ENCODE measurements at places on chromosomes 13 and 19.

- DNase-seq: peak; percentile 66
Observed at GRCh38 chr19:3606690-3607289, at the start of gene TBXA2R. TBXA2R (minus strand) TSS chr19:3606875; CDS start chr19:3600634, 6,241 bp downstream.

DNA sequence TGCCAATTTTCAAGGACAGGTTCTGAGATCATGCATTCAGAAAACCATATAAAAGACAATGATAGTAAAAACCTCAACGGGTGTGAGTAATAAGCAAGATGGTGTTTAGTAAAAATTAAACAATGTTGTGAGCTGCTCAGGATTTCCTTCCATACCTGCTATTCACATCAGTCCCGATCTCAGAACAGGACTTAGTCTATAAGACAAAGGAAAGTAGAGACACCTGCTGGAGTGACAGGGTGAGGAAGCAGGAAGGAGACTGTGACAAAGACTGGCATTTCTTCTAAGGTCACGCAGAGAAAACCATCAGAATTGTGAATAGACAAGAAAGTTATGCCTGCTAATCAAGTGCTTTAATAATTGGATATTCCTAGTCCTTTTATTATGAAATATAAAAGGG lies 648.0 kb downstream of the DACH1 start:
- DNase-seq: no peak

DNA sequence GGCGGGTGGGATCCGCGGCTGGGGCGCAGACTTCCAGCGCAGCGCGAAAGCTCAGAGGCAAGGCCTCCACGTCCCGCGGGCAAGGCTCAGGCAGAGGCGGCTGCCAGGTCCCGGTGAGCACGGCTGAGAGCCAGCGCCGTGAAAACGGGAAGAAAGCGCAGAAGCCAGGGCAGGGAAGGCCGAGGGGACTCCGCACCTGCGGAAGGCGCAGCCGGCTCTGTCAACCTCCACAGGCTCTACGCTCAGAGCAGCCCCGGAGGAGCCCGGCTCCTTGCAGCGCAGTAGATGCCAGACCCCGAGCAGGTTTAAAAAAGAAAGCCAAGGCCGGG lies 131.0 kb downstream of the RNF17 start:
- DNase-seq: no peak

DNA sequence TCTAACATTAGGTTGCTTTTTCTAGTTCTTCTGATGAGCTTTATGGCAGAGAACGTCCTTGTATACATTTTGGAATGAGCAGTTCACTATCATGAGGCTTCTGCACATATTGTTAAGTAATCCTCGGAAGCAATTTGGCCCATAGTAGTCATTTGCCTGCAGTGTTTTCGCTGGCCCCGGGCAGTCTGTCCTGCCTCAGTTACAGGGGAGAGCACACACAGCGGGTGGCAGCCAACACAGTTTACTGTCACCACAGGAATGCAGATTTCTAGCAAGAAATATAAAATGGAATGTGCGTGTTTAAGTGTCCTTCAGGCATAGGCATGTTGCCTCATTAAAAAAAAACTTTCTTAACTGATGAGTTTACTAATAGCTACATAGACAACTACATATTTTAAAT lies 71.5 kb upstream of the GJB6 start:
- peak; percentile 87 for DNase-seq

- peak; percentile 52 for DNase-seq
Observed at GRCh38 chr13:100434010-100434763, 154.4 kb downstream of the GGACT start.

DNA sequence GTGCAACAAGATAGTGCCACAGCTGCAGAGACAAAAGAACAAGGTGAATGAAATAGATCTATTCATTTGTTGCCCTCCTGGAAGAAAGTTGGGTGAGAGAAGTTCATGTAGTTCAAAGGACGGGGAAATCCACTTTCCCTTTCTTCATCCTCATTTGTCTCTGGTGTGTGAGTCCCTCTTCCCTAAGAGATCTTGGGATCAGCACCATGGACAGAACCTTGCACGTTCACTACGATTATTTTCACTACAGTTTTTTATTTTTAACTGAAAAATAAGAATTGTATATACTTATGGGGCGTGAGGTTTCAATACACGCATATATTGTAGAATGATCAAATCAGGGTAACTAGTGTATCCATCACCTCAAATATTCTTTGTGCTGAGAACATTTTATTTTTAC lies 29.2 kb downstream of the NLRP5 start:
- DNase-seq: no peak

GRCh38 chr13:28499609-28500008 lies 4.7 kb upstream of the FLT1 start:
- peak; percentile 68 for DNase-seq

DNA sequence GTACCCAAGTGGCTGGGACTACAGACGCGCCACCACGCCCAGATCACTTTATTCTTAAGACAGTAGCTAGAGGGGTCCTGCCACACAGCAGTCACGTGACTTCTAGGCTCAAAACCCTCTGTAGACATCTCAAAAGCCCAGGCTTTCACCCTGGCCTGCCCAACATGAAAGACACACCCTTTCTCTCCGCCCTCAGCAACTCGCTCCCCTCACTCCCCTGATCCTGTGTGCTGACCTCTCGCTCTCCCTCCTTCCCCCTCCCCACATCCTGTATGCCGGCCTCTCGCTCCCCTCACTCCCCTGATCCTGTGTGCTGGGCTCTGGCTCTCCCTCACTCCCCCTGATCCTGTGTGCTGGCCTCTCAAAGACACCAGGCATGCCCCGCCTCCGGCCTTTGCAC lies 77.4 kb downstream of the SLC15A1 start:
- DNase-seq: no peak

GRCh38 chr19:31553846-31554215 lies 204.6 kb upstream of the TSHZ3 start:
- no peak for DNase-seq

GRCh38 chr19:39671739-39672363 lies 16.1 kb downstream of the LGALS16 start:
- peak; percentile 11 for DNase-seq

DNA sequence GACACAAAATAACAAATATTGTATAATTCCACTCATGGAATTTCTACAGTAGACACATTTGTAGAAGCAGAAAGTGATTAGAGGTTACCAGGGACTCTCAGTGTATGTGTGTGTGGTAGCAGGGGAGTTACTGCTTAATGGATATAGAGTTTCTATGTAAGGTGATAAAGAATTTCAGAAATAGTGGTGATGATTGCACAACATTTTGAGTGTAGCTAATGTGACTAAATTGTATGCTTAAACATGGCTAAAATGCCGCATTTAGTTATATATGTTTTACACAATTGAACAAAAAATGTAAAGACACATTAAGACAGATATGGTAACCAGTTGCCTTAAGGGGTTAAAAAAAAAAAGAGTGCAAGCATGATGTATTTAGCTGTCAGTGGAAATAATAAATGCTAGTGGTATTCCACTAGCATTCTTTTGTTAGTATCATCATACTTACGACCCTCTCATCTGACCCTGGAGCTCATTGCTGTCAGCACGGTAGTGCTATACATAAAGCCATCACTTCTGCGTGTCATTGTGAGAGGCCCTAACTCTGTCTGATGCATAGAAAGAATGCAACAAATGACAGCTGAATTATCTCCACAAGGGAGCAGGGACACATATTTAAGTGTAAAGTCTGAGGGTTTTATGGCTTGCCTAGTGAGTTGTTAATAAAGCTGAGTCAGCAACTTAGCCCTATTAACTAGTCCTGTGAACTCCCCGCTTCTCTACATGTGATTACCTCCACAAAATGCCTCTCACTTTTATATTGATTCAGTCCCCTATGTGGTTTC lies 134.1 kb upstream of the RXFP2 start:
- DNase-seq: peak; percentile 42

DNA sequence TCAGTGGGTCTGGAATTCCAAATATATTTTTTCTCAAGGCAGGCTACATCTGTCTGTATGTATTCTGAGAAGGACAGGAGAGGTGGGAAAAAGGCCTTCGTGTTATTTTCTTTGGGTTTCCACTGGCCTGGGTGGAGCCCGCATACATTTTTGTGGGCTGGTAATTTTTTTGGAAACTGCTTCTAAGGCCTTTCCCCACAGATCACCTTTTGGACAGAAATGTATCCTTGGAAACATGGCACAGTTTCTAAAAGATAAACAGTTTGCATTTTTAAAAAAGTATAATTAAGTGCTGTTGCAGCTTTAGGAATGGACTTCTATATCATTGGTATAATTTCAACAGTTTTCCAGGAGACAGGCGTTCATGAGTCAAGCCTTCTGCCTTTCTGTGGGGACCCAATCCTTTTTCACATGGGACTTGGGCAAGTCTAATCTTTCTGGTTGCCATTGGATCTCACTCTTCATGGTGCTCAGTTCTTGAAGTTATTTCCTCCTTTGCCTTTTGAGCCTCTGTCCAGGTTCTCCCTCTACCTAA lies 8.9 kb downstream of the RFX2 start:
- no peak for DNase-seq

GRCh38 chr13:80336776-80337287 lies 4.1 kb downstream of the SPRY2 start:
- DNase-seq: no peak

- peak; percentile 39 for DNase-seq
Observed at GRCh38 chr19:18464646-18465045, 26.7 kb upstream of the ISYNA1 start.

DNA sequence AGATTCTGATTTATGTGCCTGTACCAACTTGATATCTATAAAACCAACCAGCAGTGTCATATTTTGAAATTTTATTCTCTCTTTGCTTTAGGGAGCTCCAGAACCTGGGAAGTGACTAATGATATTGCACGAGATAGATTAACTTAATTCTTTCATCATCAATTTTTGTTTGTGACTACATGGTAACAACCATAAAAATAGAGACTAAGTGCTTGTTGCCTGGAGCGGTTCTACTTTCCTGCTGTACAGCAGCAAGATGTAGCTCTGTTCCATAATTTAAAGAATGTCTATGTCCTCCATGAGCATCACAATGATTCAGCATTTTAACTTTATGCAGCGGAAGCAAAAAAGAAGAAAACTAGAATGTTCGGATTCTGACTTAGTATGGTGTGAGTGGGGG lies 275.6 kb downstream of the KLF5 start:
- peak; percentile 34 for DNase-seq

Data from fibroblast of skin of right quadriceps (primary cell).